ENCODE measurements at places on chromosomes 6 and 20.

- DNase-seq, result no peak
Observed at GRCh38 chr6:100168148-100168547, 174.1 kb upstream of the MCHR2 start.

DNA sequence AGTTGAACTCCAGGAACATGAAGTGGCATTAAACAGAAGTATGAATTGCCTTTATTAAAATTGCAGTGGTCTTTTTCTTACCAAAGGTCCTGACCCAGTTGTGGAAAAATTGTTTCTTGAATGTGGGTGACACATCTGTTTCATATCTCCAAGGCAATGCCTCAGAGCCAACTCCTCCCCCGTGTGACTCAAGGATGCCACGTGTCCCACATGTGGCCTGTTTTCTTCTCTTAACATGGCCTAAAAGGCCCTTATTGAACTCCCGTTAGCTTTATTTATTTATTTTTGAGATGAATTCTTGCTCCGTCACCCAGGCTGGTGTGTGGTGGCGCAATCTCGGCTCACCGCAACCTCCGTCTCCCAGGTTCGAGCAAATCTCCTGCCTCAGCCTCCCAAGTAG lies 128.4 kb upstream of the ESR1 start:
- DNase-seq, result no peak

GRCh38 chr6:163708466-163708865 lies 293.9 kb downstream of the QKI start:
- DNase-seq, result no peak

DNA sequence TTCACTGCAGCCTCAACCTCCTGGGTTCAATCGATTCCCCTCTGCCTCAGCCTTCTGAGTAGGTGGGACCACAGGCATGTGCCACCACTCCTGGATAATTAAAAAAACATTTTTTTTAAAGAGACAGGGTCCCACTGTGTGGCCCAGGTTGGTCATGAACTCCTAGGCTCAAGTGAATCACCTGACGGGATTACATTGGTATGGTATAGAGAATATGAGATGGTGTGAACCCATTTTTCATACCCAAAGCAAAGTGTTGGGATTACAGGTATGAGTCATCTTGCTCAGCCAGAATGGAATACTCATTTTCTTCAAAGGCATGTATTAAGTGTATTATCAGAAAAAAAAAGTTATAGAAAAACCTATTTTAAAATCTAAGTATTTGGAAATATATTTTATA lies 114.2 kb downstream of the AHI1 start:
- DNase-seq, result no peak
